ENCODE measurements at places on chromosomes 11 and 22.

- no peak for DNase-seq
Measured at GRCh38 chr11:2375964-2376551, 1.1 kb upstream of the CD81 start.

DNA sequence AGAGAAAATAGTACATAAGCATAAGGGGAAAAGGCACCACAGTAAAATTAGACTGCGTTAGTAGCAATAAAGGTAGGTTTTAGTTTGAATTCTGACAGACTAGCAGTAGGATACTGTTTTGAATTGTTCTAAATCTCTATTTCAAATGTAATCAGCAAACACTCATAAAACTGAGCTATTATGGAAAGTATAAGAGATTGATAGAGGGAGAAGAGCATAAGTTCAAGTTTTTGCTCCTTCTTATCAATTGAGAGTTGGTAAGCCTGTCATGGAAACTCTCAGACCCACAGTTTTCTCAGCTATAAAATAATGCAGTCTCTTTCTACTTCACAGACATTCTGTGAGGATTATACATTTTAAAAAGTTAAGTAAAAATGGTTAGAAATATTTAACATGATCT is 840.2 kb upstream of the CNTN5 start:
- DNase-seq, result no peak

DNA sequence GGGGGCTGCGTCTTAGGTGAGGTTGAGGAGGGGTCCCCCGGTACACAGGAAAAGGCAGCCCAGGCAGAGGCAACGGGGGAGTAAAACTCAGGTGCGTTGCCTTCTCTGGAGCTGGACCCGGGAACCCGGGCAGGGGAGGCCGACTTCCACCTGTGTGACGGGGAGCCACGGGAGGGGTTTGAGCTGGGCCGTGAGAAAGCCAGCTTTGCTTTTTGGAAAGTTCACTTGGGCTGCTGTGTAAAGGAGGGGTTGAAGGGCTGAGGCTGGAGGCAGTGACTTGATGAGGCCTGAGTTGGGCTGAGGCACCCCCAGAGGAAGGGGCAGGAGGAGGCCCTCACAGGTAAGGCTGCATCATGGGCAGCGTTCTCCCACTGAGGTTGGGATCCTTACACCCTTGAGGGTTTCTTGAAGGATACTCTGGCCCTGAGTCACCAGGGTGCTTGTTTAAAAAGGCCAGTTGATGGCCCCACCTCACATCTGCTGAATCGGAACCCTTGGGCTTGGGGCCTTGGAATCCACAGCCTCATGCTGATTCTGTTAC is 47.2 kb downstream of the CHRDL2 start:
- DNase-seq, result no peak

- DNase-seq, result no peak
Measured at GRCh38 chr11:94602430-94603372, 35.5 kb downstream of the PIWIL4 start.

DNA sequence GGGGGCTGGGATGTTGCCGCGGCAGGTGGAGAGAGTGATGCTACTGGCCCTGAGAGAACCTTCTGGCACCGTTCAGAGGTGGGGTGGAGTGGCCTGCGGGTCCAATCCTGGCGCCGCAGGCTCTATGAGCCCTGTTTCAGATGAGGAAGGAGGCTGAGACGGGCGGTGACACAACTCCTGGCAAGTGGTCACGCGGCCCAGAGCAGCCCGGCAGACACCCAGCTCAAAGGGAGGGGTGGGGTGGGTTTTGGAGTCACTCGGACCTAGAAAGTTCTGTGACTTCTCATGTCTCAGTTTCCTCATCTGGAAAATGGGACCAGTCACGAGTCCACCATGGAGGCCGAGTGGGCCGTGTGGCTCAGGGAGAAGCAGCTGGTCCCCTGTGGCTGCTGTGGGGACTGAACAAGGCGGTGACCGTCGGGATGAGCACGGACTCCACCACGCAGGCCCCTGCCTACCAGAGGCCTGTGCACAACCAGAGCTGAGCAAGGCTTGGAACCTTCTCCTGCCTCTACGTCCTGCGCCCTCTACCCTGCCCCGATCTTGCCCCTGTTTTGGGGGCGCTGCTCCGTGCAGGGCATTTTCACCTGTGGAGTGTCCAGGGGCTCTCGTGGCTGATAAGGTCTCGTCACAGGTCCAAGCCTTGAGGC is 3.7 kb downstream of the TSPO start:
- no peak for DNase-seq

- DNase-seq, result no peak
Measured at GRCh38 chr22:49967706-49968208, 7.2 kb downstream of the PIM3 start.

- DNase-seq, result no peak
Measured at GRCh38 chr22:19871023-19871844, 16.6 kb upstream of the GNB1L start.

GRCh38 chr11:72119198-72119597 is 6.7 kb upstream of the ANAPC15 start:
- no peak for DNase-seq

DNA sequence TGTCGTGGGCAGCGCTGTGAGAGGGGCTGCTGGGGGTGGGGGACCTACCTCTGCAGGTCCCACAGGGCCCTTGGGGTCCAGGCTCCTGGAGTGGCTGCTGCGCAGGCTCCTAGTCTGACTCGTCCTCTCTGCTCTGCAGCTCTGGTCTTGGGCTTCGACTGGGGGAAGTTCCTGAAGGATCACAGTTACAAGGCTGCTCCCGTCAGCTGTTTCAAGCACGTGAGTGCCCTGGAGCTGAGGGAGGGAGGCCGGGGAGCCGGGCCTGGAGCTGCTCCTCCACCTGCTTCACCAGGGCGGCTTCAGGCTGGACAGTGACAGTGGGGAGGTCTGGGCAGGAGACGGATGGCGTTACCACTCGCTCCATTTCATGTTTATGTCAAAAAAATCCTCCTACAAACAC is 11.9 kb downstream of the L3MBTL2 start:
- no peak for DNase-seq

GRCh38 chr11:132848336-132848735 is 684.0 kb downstream of the OPCML start:
- no peak for DNase-seq

- no peak for DNase-seq
Measured at GRCh38 chr11:7672276-7672959, 882 bp downstream of the CYB5R2 start.

DNA sequence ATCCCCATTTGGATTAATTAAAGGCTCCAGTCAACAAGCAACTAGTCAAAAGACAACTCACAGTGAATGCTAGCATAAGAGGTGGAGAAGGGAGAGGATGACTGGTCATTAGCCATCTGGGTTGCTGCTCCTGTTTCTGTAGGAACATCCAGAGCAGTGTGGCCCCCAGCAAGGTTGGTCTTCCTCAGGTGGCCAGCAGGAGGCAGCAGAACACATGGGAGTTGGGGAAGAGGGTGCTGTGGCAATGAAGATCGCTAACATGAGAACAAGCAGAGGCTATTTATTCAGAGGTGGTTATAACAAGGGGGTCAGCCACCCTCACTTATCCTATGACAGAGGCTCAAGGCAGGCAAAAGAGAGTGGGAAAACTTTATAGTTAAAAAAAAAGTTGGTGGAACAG is 21.3 kb downstream of the IZUMO1R start:
- no peak for DNase-seq

GRCh38 chr11:60169264-60169915 is 13.5 kb downstream of the MS4A6A start:
- DNase-seq, result no peak

- peak; percentile 55 for DNase-seq
Measured at GRCh38 chr11:94511932-94512781, at the start of gene C11orf97. Gene C11orf97, plus strand, starts transcription at chr11:94512461. Its CDS starts 68 bp downstream, at chr11:94512529.

DNA sequence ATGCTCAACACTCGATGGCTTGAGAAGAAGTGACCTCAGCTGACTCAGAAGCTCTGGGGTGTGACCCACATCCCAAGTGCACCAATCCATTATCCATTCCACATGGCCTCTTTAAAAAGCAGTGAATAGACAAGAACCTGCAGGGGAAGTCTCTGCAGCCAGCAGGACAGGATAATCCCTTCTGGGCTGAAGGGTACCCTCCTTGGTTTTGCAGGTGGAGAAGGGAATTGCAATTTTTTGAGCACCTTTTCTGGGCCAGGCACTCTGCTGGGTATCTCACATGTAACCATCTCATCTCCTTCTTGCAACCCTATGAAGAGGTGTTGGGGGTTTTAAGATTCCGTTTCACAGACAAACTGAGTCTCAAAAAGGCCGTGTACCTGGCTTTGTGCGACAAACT is 76.6 kb downstream of the MYO18B start:
- DNase-seq, result no peak

DNA sequence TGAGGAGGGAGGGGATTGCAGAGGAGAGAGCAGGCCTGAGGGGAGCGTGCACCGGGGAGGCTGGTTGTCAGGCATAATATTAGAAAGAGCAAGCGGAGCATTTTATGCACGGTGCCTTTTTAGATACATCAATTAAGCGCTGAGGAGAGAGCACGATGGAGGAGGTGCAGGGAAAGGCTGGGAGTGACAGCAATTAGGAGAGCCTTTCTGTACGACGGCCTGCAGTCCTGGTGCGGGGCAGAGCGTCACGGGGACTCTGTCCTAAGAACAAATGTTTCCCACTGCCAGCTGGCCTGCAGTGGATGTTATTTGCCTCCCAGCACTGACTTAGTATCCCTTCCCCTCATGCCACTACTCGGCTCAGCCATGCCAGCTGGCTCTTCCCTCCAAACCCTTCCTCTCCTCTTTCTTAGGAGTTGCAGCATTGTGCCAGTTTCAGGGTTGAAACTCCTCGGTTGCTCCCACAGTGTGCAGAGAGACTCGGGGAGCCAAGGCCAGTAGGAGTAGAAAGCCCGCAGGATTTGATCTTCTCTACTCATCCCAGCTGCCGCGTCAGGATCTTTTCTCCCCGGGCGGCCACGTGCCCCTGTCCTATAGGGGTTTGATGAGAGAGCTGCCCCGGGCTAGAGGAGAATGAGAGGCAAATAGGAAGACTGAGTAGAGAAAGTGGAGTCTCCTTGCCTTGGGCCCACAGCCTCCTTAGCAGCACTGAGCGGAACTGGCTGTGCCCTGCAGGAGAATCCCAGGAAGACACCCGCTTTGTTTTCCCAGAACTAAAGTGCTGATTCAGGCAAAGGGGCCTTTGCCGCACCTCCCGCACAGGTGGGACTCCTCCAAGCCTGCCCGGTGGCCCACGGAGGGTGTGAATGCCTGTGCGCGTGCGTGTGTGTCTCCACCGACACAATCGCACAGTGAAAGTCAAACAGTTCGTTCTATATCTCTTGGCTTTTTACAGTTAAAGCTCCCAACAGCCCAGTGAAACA is 875.3 kb downstream of the NTM start:
- no peak for DNase-seq

DNA sequence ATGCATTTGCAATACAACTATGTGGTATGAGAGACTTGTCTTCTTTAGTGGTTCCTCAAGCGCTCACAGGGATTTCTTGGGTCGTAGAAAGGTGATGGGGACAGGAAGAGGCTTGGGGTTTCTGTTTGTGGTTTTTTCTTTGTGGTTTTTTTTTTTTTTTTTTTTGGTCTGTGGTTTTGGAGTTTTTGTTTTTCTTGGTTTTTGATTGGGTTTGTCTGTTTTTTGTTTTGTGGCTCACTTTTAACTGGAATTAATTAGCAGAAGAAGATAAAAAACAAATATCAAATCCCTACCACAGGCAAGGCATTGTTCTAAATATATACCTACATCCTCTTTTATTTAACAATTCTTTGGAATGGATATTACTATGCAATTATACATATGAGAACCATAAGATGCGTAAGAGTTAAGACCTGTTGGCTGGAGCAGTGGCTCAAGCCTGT is 5.5 kb downstream of the TTC28 start:
- DNase-seq, result no peak

GRCh38 chr22:19180234-19180633 is 1.7 kb upstream of the SLC25A1 start:
- DNase-seq, result no peak

DNA sequence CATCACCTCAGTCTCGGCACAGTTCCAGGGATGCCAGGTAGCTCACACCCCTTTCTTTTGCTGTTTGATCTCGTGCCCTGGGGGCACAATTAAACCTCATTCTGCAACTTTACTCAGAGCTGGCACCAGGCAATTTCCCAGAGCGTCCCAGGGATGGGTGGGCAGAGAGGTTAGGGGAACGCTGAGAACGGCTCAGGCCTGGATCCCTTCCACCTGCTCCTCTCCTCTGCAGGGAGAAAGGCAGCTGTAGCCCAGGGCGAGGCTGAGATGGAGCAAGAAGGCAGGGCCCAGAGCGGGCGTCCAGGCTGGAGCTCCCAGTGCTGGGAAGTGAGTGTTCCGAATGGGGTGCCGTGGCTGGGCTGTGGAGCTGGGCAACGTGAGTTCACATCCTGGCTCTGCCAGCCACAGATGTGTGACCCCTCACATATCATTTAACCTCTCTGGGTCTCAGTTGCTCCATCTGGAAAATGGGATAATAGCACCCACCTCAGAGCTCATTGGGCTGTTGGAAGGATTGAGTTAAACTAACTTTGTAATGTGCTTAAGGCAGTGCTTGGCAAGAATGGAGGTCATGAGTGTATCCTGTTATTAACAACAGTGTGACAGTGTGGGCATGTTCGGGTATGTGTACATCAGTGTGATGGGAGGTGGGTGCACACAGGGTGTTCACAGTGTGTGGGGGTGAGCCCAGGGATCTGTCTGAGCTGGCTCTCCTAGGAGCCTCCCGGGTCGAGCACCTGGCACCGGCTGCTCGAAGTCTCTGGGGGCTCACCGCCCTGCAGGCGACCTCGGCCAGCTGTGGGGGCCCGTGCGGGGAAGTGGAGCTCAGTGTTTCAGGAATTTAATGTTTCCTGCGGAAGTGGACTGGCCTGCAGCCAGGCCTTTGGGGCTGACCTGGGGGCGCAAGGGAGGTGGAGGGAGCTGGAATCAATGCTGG is 15.5 kb downstream of the OTUB1 start:
- DNase-seq, result peak; percentile 70

DNA sequence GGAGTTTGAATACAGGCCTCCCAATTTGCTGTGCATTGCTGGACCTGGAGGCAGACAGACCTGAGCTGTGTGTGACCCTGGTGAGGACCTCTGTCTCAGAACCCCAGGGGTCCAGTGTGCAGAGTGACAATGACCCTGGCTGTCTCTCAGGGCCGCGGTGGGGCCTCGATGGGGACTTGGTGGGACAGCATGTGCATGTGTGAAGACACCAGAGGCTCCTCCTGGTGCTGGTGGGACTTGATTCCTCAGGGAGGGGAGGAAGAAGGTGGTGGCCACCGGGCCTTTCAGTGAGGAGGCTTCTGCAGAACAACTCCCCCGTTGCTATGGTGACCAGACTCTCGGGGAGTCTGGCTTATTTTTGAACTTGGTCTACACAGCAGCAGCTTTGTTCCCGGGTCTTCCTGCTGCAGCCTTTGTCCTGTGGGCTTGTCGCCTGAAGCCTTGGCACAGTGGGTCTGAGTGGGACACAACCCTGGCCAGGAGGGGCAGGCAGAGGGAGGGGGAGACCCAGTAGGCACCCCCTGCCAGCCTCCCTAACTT is 35.3 kb downstream of the MCM5 start:
- no peak for DNase-seq

DNA sequence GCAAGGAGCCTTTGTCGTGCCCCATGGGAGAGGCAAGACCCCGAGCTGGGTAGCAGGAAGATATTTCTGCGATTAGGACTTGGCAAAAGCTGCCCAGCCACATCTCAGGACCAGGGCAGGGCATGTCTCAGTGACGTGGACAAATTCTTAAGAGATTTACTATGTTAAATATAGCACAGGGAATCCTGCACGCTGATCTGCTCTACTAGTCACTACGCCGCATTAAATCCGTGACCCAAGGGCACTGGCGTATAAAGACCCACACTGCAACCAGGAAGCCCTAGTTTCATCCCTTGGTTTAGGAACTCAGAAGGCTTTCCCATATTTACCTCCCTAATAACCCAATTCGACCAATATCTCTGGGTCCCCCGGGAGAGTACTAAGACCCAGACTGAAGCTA is 35.1 kb downstream of the AP1B1 start:
- no peak for DNase-seq
